SW480 (cell line): ENCODE measurements at places on chromosomes 11 and 22.

GRCh38 chr22:35894464-35894878, 134.2 kb downstream of the RBFOX2 start:
- DNase-seq: no peak

GRCh38 chr11:58506935-58507334, 970 bp downstream of the OR5B21 start:
- no peak for DNase-seq

DNA sequence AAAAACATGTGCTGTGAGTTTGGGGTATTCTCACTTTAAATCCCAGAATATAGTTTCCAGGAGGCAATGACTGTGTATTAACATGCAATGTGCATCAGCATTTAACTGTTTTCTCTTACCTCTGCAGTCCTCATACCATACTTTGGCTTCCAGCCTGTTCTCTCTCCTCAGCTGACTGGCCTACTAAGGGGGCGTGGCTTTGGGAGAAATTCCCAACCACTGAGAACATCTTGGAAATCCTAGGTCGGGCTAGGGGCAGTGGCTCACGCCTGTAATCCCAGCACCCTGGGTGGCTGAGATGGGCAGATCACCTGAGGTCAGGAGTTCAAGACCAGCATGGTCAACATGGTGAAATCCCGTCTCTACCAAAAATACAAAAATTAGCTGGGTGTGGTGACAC, 13.5 kb upstream of the ZC3H12C start:
- no peak for DNase-seq

GRCh38 chr22:18990355-18991137, 54.5 kb upstream of the PRODH start:
- DNase-seq: no peak

GRCh38 chr11:9158898-9159391, 67.5 kb upstream of the SCUBE2 start:
- no peak for DNase-seq

DNA sequence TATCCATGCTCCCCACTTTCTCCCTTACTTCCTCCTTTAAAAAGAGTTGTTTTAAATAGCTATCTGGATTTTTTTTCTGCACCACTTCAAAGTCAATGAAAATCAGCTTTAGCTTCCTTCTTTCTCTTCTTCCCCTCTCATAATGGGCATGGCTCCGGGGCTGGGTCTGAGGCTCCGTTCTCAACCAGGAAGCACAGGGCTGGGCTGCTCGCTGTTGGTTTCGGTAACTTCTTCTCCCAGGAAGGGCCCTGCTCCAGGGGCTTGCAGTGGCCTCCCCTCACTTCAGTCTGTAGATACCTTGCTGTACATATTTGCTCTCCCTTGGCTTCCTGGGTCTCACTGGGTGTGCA, 23.8 kb downstream of the MICAL2 start:
- DNase-seq: no peak

DNA sequence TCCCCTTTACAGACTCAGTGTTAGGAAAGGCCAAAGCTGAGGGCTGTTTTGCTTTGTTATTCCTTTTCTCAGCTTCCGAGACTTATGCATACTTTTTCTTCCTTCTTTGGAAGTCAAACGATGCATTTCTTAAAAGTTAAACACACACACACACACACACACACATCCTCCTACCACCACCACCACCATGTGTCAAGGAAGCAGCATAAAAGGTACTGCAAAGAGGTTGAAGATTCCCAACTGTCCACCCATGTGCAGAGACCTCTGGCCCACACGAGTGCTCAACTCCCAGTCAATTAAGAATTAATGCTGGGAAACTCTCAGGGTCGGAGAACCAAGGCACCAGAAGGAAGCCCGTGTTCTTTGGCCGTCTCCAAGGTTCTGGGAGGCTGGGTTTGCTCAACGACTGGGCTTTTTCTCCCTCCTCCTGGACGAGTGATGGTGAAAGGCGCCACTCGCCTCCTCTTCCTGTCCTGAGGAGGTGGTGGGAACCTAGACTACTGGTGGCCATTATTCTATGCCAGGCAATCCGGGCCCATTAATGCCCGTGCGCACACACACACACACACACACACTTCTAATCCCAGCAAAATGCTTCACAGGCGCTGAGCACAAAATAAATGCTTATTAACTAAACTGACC, 15.1 kb downstream of the MN1 start:
- no peak for DNase-seq

GRCh38 chr22:31177420-31178162, 17.6 kb downstream of the RNF185 start:
- DNase-seq: no peak

DNA sequence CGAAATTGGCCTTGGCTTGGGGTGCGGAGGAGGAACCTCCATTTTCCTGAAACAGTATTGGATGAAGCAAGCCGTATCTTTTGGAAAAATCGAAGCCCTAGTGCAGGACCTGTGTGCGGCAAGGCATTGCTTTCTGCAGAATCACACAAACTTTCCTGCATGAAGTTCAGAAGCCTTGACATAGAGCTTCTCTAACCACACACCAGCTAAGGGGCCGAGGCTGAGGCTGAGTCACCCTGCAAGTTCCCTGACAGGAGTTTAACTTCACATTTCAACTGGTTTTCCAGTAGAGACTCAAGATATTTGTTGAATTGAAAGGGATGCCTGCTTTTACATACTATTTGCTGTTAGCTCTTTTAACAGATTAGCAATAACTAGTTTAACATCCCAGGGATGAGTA, 67.8 kb downstream of the TCF20 start:
- no peak for DNase-seq

GRCh38 chr11:29024386-29024785, 916.2 kb downstream of the METTL15 start:
- no peak for DNase-seq

DNA sequence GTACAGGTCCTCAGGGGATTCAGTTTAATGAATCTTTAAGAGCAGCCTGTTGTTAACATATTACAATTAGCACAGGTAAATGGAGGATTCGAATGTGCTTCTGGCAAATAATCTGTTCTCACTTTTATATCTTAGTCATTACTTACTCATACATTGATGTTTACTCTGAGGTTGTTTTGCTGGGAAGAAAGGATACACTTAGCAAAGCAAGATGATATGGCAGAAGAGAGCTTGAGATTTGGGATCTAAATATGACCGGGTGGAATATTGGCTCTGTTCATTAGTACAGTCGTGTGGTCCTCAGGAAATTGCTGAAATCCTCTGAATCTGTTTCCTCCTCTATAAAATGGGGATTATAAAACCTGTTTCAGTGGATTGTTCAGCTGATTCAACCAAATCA, 59.7 kb downstream of the SPON1 start:
- DNase-seq: no peak

GRCh38 chr11:120835601-120836228, 188.2 kb upstream of the TBCEL start:
- no peak for DNase-seq

DNA sequence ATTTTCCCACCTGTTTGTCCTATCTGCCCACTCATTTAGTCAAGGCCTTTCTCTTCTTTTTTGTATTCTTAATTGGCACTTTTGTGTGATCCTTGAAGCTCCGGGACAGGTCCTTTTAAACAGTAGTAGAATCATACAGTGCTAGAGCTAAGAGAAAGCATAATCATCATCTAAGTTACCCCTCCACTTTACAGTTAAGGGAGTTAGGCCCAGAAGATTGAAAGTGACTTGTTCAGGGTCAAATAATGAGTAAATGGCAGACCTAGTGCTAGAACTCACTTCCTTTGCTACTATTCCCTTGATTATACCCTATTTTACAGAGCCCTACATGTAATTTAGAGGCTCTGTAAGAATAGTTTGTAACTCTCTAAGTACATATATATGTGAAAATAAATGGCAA, 2.5 kb downstream of the USP47 start:
- DNase-seq: no peak

GRCh38 chr11:32597921-32598320, 14.3 kb downstream of the EIF3M start:
- peak; percentile 20 for DNase-seq

DNA sequence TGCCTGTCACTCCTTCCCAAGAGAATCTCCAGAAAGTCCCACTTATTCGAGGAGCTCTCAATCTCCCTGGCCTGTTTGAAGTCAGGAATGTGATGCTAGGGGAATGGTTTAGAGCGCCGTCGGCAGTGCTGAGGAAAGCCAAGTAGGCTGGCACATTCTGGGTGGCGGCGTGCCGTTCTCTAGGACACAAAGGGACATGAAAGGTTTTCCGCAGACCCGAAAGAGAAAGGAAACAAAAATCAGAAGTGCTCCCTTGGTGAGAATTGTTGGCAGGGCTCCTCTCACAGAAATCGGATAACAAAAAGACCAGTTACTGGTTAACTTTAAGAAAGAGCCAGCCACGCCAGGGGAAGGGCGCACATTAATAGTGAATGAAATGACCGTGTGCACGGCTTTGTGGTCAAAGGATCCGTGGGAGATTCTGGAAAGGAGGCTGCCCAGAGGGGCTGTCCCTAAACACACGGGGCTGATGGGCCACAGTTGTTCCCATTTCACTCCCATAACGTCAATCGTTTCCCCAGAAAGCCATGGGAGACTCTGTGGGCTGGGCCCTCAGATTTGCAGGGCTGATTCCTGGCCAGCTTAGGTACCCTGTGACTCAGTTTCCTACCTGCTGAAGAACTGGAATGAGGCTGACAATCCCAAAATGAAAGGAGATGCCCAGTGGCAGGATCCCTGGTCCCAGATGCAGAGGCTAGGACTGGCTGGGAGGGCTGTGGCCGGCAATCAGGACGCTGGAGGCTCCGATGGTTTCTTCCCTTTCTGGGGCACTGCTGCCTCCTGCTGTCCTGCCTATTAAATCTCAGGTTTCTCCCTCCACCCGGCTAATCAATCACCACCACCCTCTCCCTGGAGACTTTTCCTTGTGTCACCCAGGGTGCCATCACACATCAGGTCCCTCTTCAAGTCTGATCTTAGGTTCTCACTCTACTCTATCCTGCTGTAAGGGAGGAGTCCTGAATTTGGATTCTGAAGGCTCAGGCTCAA, 82.3 kb downstream of the RCN1 start:
- DNase-seq: peak; percentile 69

DNA sequence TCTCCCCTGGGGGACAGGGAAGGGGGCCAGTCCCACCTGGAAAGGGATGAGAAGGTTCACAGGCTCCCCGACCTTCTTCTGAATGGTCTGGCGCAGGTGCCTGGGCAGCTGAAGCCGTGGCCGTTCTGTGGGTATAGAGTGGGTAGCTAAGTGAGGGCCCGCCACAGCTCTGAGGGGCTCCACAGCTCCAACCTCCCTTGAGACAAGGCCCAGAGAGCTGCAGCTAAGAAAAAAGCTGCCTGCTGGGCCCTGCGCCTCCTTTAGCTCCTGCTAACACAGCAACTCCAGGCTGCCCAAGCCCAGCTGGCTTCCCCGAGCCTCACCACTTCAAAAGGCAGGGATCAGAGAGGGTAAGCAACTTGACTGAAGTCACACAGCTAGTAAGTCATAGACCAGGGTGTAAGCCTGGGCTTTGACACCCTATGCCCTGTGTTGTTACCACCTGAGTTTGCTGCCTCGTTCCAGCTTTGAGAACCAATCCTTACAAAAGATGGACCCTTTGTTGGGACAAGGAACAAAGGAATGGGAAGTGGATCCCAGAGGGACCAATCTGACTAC, 18.5 kb downstream of the MYBPC3 start:
- DNase-seq: no peak

DNA sequence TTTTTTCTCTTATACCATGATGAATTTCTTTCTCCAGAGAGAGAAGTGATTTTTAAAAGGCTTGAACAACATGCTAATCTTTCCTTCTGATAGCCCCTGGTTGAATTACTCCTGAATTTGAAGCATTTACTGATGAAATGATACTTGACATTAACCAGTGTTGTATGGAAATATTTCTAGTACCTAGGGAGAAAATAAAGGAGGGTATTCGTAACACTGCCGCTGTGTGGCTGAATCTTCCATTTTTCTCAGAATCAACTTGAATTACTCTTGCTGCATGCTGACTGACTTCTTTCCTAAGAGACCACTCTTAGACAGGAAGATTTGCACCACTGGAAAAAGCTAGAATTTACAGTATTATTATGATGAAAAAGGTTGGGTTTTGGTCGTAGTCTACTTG, 118.3 kb downstream of the FAT3 start:
- DNase-seq: no peak

- DNase-seq: peak; percentile 76
These were observed 518 bp downstream of the KMT5B start for GRCh38 chr11:68212421-68213134.

DNA sequence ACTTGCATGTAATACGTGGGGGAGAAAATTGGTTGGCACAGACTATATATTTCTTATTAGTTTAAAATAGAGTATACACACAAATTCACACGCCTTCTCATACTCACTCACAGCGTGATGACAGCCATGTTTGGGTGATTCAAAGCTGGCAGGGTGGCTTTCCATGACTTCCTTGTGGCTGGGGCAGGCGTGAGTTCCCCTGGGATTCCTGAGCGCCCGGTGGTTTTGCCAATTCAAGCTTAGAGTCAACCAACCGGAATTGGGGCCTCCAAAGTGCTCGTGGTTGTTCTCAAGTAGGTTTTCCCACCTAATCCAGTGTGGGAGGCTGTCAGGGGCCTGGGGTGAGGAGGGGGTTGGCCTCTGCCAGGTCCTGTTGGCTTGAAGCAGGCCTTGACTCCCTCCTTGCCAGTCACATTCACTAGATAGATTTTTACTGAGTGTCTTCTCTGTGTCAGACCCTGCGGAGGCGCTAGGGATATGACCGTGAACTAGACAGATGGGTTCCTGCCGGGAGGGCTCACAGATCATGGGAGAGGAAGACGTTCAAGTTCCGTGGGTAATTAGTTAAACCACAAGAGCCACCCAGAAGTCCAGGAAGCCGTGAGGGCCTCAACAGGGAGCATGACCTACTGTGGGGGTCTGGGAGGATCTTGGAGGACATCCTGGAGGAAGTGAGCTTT, 11.5 kb downstream of the PKNOX2 start:
- DNase-seq: no peak

- no peak for DNase-seq
These were observed 186.1 kb downstream of the TMEM135 start for GRCh38 chr11:87223816-87224215.

DNA sequence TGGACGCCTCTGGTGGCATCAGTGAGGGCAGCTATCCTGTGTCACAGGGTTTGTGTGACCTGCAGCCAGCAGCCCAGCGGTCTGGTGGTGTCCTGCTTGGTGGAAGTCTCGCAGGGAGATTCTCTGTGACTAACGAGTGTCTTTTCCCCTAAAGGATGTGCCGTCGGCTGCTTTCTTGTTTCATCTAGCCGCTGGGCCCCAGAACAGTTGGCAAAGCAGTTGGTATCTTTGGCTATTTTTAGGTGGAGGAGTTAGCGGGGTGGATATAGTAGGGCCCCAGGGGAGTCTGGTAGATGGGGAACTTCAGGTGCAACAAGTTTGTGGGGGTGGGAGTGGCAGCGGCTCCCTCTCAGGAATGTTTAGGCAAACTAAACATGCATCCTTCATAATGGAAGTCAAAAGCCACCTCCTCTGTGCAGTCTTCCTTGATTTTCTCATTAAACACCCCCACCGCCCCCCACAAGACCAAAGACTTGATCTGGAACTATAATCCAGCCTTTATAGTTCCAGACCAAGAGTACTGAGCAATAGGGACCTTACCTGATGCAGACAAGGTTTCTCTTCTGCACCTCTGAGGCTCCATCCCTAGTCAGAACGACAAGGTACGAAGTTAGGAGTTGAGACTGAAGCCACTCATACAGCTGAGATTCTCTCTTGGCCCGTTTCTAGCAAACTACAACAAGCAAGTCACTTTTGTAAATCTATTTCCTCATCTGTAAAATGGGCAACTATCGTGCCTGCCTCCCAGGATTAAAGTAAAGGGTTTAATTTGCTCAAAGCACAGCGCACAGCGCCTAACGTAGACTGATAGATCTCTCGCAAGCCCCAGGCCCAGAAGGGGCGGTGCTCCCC, 1.1 kb upstream of the PELI3 start:
- no peak for DNase-seq
